ENCODE measurements at places on chromosomes 7 and 10.

DNA sequence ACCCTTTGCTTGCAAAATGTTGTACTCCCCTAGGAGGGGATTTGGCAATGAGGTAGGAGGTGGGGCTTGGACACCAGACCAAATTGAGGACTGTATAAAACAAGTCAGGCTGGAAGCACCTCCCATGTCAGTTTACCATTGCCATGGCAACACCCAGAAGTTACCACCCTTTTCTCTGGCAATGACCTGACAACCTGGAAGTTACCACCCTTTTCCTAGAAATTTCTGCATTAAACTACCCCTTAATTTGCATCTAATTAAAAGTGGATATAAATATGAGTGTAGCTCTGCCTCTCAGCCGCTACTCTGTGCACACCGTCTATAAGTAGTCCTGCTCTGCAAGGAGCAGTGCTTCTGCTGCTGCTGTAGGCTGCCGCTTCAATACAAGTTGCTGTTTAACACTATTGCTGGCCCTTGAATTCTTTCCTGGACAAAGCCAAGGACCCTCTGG lies 7.8 kb upstream of the BLNK start:
- no peak for DNase-seq

DNA sequence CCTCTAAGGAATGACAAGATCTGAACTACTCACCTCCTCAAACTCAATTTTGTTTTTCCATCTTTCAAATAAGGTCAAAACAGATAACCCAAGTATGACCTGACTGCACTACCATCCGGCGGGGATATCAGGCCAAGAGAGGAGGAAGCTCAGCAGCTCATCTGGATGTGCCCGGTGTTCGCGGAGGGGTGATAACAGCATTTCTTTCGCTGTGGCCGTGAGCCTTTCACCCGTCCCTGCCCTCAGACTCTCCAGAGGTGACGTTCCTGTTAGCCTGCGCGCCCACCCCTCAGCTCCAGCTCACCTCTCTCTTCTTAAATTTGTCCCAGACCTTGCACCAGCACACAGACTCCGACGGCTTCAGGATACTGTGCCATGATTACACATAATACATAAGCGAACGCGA lies 526 bp downstream of the ZNF248 start:
- DNase-seq, result peak; percentile 5

- peak; percentile 64 for DNase-seq
These were observed 905 bp downstream of the ASB13 start for GRCh38 chr10:5665373-5666007.

GRCh38 chr10:117472872-117473271 lies 69.7 kb upstream of the EMX2 start:
- DNase-seq, result no peak

- DNase-seq, result no peak
These were observed 63.3 kb downstream of the RASGEF1A start for GRCh38 chr10:43203448-43204041.

DNA sequence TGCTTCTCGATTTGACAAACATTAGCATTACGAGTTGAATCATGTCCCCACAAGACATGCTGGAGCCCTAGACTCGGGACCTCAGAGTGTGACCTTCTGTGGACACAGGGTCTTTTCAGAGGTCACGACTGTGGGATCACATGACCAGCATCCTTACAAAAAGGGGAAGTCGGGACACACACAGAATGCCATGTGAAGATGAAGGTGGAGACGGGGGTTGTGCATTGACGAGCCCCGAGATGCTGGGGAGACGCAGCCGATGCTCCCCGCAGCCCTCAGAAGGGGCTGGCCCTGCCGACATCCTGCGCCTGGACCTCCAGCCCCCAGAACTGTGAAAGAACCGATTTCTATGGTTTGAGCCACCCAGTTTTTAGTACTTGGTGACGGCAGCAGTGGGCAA lies 7.5 kb downstream of the ZFAND2A start:
- DNase-seq, result no peak

DNA sequence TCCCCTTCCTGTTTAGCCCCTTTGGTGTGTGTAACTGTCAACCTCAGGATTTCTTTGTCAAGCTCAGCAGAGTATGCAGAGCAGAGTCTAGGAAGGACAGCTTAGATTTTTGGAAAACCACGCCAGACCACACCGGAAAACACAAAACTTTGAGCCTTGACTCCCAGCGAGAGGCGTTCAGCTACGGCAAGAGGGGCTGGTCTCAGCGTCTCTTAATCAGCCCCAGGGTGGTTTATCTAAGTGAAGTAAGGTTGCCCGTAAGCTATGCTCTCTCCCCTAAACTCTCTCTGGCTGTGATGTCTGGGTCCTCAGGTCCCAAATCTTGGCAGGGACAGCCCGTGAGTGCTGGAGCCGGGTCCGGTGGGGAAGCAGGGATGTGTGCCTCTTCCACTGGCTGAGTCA lies 230.9 kb downstream of the KLF6 start:
- no peak for DNase-seq

DNA sequence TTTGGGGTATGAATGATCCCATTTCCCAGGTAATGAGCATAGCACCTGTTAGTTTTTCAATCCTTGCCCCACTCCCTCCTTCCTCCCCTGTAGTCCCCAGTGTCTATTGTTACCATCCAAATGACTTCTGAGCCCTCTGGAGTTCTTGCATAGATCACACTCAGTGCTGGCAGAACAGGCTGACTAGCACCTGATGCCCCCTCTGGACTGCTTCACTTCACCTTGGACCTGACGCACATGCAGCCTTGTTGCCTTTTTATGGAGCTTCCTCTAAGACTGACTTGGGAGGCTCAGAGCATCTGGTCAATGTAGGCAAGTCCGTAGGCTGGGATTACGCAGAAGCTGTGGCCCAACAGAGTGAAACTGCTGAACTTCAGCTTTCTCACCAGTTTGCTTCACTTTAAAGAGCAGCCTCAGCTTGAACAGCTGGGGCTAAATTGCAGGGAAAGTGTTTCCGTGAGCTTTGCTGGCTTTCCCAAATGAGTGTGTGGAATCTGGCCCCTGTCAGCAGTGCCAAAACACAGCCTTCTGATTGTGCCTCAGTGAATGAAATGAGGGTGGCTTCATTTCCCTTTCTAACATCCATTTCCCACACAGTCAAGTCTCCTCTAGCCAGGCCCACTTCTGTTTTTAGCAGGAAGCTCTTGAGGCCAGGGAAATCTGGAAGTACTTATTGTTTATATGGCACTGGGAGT lies 48.5 kb downstream of the NXPH1 start:
- DNase-seq, result no peak

DNA sequence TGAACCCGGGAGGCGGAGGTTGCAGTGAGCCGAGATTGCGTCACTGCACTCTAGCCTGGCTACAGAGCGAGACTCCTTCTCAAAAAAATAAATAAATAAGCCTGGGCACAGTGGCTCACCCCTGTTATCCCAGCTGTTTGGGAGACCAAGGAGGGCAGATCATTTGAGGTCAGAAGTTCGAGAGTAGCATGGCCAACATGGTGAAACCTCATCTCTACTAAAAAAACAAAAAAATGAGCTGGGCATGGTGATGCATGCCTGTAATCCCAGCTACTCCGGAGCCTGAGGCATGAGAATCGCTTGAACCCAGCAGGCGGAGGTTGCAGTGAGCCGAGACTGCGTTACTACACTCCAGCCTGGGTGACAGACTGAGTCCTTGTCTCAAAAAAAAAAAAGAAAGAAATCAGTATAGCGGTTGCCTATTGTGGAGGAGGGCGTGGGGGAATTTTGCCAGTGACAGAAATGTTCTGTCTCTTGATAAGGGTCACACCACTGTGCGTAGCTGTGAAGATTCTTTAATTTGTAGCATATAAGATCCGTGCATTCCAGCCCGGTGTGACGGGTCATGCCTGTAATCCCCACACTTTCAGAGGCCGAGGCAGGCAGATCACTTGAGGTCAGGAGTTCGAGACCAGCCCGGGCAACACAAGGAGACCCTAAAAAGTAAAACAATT lies 17.9 kb upstream of the EIF3B start:
- no peak for DNase-seq

DNA sequence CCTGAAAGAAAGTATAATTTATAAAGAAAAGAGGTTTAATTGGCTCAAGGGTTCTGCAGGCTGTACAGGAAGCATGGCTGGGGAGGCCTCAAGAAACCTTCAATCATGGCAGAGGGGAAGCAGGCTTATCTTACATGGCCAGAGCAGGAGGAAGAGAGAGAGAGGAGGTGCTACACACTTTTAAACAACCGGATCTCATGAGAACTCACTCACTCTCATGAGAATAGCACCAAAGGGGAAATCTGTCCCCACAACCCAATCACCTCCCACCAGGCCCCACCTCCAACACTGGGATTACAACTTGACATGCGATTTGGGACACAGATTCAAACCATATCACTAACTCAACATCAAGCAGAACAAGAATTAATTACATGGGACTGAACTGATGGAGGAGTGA lies 6.9 kb upstream of the ZNF485 start:
- no peak for DNase-seq

DNA sequence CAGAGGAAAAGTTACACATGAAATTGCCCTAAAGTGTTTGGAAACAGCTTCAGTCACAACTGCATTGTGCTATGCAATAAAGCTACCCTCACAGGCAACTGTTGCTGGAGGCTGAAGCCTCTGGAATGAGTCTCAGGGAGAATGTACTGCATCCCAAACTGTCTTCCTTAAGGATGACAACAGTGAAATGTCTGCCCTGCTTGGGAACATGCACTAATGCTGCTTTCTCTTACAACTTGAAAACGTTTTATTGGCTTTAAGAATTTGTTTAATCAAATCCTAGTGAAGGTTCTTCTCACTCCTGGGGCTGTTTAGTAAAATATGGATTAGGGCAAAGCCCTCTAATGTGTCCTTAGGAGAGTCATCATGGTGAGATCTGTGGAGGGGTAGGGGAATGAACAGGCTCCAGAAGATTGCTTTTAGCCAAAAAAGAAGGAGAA lies 215.4 kb downstream of the TWIST1 start:
- DNase-seq, result peak; percentile 23

DNA sequence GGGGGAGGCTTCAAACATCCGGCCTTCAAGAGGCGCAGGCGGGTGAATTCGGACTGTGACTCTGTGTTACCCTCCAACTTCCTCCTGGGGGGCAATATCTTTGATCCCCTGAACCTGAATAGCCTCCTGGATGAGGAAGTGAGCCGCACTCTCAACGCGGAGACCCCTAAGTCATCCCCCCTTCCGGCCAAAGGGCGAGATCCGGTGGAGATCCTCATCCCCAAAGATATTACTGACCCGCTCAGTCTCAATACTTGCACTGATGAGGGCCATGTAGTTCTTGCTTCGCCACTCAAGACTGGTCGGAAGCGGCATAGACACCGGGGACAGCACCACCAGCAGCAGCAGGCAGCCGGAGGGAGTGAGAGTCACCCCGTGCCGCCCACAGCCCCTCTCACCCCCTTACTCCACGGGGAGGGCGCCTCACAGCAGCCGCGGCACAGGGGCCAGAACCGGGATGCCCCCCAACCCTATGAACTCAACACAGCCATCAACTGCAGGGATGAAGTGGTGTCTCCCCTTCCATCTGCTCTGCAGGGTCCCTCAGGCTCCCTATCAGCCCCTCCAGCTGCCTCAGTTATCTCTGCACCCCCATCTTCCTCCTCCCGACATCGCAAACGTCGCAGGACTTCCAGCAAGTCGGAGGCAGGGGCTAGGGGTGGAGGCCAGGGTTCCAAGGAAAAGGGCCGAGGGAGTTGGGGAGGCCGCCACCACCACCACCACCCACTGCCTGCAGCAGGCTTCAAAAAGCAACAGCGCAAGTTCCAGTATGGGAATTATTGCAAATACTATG lies 1.1 kb downstream of the MEPCE start:
- DNase-seq, result no peak

- DNase-seq, result peak; percentile 21
These were observed 312.0 kb upstream of the GLI3 start for GRCh38 chr7:42548816-42549611.

- no peak for DNase-seq
These were observed 173.1 kb downstream of the ADRA2A start for GRCh38 chr10:111249925-111250324.

DNA sequence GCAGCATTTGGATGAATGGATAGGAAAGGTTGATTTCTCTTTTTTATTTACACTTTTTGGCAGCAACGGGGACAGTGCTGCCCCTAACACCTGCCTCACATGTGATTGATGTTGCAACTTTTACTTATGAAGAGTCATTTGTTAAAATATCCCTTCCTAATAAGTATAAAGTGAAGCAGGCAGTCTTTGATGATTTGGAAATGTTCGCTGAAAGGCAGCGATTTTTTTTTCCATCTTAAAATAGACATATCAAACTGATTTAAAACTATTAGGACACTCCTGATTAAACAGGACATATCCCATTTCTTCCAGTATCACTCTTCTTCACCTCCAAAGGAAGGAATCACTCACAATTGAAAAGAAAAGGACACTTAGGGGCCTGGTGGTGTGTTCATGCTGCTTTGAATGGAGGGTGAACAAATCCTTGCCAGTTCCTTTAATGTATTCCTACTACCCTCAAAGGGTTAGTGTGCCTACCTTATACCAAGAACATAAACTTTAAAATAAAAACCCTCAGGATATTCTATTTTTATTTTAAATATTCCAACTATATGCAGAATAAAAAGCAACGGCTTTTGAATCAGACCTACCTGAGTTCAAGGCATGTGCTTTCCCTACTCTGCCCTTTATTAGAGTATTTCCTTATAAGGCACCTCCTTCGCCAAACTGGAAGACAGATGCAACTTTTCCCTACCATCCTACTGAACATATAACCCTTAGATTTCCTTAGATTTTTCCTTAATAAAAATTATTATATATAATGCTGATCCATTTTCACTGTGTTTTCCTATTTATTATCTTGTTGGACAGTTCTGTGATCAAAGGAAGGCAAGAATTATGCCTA lies 1.1 kb downstream of the ADK start:
- no peak for DNase-seq
